ENCODE measurements at places on chromosomes 7 and 10.

DNA sequence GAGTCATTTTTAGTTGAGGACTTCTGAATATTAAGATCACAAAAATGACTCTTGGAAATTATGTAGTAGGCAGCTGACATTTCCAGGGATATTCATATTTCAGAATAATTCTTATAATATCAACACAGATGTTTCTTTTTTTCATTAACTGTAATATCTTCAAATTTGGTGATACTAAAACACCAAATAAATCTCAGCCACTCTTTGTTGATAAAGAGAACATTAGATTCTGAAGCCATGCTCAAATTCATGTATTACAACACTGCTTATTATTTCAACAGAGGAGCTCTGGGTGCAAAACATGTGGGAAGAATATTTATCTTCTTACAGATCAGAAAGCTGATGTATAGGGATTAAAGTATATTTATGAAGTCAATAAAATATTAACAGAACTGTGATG, 355.4 kb downstream of the CRPPA start:
- DNase-seq = no peak

- no peak for DNase-seq
Observed at GRCh38 chr10:72567421-72567820, 58.5 kb downstream of the MICU1 start.

GRCh38 chr7:5195157-5195556, 5.1 kb downstream of the WIPI2 start:
- DNase-seq = no peak

- DNase-seq = no peak
Observed at GRCh38 chr7:31562002-31562401, 48.1 kb downstream of the ITPRID1 start.

DNA sequence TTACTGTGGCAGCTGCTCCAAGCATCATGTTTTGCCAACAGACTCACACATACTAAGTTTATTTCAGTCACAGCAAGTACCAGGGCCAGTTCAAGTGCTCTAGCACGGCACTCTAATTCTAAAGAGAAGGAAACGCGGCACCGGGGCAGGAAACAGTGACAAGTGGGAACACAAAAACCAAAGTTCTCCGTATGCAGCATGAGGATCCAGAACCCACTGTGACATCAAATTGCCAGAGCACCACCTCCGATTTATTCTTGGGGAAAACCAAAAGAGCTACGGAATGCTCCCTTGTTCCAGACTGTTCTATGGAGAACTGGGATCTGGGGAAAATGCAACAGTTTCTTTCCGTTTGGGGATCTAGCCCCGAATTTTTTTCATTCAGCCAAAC, 448 bp upstream of the PTER start:
- no peak for DNase-seq

DNA sequence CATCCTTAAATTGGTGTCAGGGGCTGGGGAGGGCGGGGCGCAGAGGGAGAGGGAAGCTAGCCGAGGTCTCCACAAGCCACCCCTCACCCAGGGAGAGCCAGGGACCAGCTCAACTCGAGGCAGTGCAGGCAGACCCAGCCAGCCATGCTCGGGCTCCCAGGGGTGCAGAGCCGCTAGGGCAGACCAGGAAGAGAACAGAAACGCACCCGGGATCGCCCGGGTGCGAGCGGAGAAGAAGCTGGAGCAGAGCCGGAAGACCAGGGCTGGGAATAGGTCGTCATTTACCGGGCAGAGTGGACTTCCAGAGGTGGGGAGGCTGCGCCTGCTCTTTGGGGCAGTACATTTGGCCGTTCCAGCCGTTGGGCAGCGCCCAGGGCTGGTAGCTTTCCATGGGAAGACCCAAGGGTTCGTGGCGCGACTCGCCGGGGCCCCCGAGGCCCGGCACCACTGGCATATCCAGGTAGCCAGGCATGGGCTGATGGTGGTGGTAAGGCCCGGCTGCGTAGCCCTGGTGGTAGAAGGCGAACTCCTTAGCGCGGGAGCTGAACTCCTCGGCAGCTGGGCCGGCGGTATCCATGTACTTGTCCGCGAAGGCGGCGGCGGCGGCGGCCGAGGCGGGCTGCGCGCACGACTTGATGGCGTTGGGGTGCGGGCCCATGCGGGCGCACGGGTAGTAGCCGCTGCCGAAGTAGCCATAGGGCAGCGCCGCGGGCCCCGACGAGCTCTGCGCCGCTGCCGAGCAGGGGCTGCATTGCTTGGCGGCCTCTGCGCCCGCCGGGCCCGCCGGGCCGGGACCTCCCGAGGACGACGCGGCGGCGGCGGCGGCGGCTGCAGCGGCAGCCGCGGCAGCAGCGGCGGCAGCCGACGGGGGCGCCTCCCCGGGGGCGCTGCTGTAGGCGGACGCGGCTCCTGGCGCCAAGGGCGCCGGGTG, 755 bp downstream of the HOXA13 start:
- no peak for DNase-seq

GRCh38 chr10:31346953-31347352, 27.9 kb downstream of the ZEB1 start:
- DNase-seq = no peak

DNA sequence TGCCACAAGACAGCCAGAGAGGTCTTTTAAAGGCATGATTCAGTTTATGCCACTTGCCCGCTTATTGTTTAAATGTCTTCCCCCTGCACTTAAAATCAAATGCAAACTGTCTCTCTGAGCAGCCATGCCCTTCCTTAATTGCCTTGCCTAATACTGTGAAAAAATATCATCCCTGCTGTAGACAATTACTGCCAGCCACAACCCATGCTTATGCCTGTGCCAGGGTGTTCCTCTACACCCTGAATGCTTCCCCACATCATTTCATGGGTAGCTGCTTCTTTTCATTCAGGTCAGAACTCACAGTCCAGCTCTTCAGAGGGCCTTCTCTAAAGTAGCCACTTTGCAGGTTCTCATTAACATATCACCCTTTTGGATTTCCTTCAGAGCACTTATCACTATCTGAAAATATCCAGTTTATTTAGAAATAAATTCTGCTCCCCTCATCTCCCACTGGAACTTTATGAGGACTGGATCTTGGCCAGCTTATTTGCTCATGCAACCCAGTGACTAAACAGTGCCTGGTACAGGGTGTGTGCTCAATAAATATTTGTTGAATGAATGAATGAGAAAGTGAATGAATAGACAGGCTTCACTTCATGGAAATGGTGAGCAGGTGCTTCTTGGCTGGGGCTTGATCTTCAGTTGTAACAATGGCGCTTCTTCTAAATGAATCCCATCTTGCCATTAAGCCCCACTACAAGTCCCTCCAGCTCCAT, 162.4 kb upstream of the MDFIC start:
- peak; percentile 47 for DNase-seq

GRCh38 chr10:27368706-27369105, 128.1 kb upstream of the ACBD5 start:
- no peak for DNase-seq

- no peak for DNase-seq
Observed at GRCh38 chr7:53350241-53350640, 314.8 kb downstream of the POM121L12 start.

- peak; percentile 32 for DNase-seq
Observed at GRCh38 chr10:61643316-61643751, 19.4 kb upstream of the CABCOCO1 start.

DNA sequence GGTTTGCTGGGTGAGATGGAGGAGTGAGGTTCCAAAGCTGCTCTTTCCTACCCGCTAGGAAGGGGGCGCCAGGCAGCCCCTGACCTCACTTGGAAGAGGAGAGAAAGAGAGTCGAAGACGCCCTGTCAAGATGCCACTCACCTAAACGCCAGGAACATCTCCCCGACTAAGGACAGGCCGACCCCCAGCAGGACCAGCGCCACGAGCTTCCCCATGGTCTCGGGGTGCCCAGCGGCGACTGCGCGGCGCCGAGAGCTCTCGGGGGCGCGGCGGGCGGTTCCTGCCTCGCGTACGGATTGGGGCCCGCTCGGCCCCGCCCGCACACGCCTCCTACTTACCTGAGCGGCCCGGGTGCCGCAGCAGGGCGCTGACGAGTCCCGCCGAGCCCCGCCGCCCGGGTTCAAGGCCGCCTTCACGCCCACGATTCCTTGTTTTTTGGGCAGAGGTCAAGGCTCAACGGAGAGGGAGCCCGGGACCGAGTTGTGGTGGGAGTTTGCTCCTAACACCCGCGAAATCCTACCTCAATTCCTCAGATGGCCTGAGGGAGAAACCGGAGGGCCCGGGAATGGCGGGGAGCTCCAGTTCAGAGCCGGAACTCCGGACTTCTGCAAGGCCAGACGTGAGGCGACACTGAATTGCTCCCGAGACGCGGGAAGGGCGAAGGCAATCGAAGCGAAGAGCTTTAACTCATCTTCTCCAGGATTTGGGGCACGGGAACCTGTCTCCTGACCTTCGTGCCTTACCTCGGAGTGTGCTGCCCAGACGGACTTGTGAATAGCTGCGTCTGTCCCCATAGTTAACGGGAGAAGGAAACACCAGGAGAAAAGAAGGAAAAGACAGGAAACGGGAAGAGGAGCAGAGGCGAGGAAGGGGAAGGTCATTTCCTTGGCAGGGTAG, at the start of gene PON3:
Gene PON3, minus strand, starts transcription at position 240 of the 897 bp plus-strand sequence. Its CDS starts 25 bp downstream, at position 215.
- no peak for DNase-seq

DNA sequence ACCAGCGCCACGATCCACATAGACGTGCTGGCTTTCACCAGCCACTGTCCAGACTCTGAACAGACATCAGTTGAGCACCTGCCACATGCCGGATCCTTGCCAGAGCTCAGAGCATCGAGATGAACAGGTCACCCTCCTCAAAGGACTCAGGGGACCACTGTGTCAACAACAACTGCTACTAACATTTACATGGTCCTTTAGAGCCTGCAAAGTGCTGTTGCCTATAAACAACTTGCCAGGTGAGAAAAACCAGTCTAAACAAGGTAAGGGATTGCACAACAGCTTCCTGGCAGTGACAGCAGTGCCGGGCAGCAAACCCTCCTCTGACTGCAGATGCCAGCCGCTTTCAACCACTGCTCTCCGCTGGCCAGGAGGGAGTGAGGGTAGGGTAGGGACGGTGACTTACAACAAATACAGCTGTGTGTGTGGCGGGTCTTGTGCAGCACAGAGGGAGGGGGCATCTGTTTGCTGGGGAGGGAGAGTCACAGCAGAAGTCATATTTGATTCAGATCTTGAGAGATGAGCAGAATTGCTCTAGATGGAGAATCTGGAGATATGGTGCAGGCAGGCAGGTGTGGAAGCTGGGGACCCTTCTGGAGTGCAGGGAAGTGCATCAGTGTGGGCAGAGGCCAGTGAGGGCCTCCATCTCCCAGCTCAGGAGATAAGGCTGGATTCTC, 32.8 kb upstream of the RHEB start:
- DNase-seq = no peak

DNA sequence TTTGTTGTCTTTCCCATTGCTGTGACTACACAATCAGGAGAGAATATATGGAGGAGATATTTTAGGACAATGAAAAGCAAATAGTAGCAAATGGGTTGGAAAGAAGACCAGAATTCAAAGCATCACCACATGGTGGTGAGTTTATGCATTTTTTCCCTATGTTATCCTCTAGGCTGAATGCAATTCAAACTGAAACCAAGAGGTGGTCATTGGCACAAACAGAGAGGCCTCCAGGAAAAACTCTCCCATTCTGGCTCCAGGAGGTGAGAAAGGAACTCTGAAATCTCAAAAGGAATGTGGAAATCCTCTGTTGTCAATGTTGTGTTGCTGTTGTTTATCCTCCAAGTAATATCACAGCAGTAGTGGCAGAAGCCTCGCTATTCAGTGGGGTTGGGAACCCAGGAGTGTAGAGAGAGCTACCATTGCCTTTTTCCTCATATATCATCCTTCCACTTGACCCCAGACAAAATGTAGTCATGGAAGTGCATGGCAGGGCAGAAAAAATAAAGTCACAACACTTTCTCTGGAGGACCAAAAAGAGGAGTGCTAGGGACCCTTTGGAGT, 819.1 kb downstream of the GRID1 start:
- no peak for DNase-seq

GRCh38 chr7:66873476-66873875, 47.5 kb upstream of the TMEM248 start:
- no peak for DNase-seq

GRCh38 chr7:86867163-86867762, 192.2 kb downstream of the ELAPOR2 start:
- peak; percentile 13 for DNase-seq

- no peak for DNase-seq
Observed at GRCh38 chr10:52256832-52257691, 57.0 kb upstream of the DKK1 start.

DNA sequence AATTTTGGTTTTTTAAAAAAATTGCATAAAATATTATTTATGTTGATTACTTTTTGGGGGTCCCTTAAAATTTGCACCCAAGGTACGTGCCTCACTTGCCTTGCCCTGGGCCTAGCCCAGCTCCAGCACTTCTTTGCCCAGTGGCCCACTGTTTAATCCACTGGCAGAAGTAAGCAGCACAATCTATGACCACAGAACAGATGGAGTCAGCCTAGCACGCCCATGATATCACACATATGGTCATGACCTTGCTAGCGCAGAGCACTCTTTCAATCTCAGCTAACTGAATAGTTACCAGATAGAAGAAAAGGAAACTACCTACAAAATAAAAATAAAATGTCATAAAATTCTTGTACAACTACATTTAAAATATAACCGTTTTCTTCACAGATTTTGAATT, 5.6 kb downstream of the OGA start:
- no peak for DNase-seq

- no peak for DNase-seq
Observed at GRCh38 chr7:137893143-137893742, 46.5 kb upstream of the DGKI start.

DNA sequence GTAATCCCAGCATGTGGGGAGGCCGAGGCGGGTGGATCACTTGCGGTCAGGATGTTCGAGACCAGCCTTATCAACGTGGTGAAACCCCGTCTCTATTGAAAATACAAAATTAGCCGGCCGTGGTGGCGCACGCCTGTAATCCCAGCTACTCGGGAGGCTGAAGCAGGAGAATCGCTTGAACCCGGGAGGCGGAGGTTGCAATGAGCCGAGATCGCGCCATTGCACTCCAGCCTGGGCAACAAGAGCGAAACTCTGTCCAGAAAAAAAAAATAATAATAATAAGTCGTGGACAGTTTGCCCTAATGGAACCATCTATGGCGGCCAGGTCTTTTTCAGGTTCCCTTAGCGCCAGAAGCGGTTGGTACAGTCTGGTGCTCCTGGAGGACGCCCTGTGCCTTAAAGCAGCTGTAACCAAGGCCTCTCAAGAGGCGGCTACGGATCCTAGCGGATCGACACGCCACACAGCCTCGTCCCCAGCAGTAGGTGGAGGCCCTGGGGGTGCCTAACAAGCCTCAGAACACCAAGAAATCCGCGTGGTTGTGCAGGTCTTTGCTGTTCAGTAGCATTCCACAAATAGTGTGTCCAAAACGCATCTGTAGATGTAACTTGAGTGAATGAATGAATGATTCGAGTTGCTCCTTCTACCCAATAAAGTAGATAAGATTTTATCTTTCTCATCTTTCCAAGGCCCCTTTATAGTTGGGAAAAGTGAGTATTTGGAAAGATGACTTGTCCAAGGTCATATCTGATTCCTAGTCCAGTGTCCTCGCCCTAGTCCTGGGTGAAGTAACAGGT, 982 bp downstream of the PGAM1 start:
- DNase-seq = no peak

GRCh38 chr7:45659496-45660139, 85.5 kb downstream of the ADCY1 start:
- no peak for DNase-seq

- no peak for DNase-seq
Observed at GRCh38 chr7:12557282-12557681, 13.2 kb upstream of the SCIN start.

GRCh38 chr10:72445851-72446250, 91.1 kb upstream of the DNAJB12 start:
- no peak for DNase-seq

Data from brain (organoid and tissue), 16 donors.